ENCODE measurements at places on chromosomes 16 and 17.

DNA sequence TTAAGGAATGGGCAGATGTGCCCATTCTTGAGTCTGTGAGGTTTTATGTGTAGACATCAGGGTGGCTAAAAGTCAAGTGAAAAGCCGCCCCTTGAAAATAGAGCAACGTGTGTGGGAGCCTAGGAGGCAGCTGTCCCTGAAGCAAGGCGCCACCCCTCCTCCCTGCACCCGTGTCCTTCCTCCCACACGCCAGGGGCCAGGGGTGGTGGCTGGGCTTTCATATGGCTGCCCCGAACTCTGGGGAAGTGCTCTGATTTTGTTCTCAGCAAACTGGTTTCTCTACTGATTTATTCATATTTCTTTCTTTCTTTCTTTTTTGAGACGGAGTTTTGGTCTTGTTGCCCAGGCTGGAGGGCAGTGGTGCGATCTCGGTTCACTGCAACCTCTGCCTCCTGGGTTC, 4.7 kb downstream of the ZNF750 start:
- DNase-seq = no peak

GRCh38 chr16:17668386-17668785, 197.6 kb upstream of the XYLT1 start:
- DNase-seq = no peak

GRCh38 chr16:86039606-86040005, 140.6 kb downstream of the IRF8 start:
- DNase-seq = no peak

- peak; percentile 33 for DNase-seq
Observed at GRCh38 chr17:55348749-55349354, 72.8 kb downstream of the MMD start.

DNA sequence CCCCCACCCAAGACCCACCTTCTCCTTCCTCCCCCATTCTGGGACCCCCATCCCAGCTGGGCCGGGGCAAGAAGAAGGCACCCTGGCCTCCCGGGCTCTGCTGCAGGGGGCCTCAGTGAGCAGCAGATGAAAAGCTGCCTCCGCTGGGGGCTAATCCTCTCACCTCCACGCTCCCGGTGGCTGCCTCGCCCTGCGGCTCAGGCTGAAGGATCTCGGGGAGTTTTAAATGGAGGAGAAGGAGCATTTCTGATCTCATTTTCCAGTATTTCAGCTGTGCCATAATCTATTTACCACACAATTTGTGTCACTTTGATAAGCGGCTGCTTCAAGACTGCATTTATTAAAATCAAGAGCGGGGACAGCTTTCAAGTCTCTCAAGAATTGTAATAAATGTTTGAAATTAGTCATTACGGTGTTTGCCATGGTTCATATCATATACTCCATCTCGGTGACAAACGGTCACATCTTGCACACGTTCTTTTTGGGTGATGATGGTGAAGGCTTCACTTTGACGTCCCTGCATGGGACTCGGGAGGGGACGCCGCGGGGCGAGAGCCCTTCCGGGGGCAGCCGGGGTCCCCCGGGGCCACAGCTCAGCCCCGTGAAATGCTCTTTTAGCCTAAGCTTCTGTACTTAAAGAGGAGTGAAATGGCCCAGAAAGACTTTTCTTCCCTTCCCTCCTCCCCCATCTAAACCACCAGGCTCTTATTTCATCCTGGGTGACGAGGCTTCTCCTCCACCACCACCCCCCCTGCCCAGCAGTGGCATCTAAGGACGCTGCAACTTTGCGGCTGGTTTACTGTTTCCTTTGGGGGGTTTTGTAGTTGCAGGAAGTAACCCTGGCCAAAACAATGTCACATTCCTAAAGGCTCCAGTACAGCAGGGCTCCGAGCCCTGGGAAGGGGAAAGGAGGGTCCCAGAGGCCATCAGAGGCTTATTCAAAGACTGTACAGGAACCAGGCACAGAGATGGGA, 313.1 kb upstream of the TNRC6C start:
- DNase-seq = no peak

- DNase-seq = no peak
Observed at GRCh38 chr17:28466521-28467048, 6.9 kb upstream of the SLC13A2 start.

GRCh38 chr17:13609941-13610340, 8.2 kb upstream of the HS3ST3A1 start:
- DNase-seq = no peak

DNA sequence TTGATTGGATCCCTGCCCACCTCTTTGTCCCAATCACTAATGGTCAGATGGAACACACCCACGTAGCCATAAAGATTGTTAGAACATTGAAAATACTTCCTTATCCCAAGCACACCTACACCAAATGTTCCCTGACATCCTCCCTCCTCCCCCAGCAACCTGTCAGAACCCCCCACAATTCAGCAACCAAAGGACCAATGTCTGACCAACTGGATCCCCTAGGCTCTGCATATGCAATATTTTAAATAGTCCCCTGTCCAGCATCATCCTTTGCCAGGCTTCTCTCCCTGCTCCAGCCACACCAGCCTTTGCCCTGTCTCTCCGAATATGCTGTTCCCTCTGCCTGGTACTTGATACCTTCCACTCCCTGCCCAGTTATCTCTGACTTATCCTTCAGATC, 54.9 kb upstream of the CES5A start:
- DNase-seq = no peak

DNA sequence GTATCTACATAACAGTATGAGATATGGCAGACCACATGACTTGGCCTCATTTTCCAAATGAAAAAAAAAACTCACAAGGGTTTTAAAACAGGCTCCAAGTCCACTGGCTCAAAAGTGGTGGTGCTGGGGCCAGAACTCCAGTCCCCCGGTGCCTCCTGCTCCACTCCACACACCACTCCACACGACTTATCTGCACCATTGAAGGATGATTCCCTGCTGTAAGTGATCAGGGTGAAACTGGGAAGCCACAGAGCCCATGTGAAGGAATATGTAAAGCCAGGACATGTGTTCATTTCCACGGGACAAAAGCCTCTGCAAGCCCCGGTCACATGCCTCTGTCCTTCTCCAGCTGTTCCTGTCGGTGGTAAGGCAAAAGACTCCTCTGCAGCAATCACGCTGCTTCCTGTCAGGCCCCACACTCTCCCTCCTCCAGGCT, 97.2 kb downstream of the ZNF18 start:
- DNase-seq = no peak

GRCh38 chr17:77218902-77219301, 78.1 kb downstream of the SEC14L1 start:
- DNase-seq = no peak

DNA sequence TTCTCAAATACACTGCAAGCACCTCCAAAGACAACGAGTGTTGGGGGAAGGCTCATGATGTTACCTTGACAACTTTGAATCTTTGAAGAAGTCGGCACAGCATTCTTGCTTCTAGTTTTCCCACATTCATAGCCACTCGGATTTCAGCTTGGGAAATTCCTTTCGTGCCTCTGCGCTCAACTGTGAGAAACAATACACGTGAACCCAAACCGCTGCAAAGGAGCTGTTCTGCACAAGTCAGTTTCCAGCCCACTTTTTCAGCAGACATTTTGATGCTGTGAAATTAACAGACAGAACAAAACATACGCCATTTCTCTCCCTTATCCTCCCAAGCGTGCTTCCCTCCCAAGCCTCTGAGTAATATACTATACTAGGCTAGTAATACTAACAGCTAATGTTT, 41.2 kb downstream of the GTF3C1 start:
- no peak for DNase-seq

DNA sequence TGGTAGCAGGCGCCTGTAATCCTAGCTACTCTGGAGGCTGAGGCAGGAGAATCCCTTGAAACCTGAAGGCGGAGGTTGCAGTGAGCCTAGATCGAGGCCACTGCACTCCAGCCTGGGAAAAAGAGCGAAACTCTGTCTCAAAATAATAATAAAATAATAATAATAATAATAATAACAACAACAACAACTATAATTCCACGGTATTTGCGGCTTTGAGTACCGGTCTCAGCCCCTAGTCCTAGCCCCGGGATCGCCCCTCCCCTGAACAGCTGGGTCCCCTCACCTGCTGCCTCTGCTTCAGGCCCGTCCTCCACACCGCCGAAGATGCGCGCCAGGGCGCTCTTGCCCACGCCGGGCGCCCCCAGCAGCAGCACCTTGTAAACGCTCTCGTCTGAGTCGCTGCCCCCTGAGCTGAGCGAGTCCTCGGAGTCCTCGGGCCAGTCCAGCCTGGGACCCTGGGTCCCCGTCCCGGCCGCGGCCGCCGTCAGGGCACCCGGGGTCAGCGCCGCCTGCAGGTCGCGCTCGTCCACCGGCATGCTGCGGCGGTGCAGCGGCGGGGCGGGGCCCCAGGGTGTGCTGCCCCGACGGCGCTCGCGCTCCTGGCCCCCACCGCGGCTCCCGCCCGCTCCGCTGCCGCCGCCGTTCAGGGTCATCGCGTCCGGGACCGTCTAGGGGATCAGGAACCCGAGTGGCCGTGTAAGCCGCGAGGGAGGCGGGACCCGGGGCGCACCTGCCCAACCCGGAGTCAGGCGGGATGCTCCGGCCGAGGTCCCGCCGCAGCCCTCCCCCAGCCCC, 611 bp downstream of the RRAD start:
- no peak for DNase-seq

DNA sequence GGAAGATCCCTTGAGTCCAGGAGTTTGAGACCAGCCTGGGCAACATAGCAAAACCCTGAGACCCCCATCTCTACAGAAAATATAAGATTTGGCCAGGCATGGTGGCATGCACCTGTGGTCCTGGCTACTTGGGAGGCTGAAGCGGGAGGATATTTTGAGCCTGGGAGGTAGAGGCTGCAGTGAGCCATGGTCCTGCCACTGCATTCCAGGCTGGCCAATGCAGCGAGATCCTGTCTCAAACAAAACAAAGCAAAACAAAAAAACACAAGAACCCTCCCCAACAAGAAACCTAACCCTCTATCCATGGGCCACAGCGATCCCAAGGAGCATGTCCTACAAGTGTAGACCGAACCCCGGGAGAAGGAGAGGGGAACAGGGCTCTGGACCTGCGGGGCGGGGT, 133.3 kb downstream of the MGAT5B start:
- no peak for DNase-seq

- no peak for DNase-seq
Observed at GRCh38 chr16:85321509-85322271, 209.4 kb upstream of the CIBAR2 start.

DNA sequence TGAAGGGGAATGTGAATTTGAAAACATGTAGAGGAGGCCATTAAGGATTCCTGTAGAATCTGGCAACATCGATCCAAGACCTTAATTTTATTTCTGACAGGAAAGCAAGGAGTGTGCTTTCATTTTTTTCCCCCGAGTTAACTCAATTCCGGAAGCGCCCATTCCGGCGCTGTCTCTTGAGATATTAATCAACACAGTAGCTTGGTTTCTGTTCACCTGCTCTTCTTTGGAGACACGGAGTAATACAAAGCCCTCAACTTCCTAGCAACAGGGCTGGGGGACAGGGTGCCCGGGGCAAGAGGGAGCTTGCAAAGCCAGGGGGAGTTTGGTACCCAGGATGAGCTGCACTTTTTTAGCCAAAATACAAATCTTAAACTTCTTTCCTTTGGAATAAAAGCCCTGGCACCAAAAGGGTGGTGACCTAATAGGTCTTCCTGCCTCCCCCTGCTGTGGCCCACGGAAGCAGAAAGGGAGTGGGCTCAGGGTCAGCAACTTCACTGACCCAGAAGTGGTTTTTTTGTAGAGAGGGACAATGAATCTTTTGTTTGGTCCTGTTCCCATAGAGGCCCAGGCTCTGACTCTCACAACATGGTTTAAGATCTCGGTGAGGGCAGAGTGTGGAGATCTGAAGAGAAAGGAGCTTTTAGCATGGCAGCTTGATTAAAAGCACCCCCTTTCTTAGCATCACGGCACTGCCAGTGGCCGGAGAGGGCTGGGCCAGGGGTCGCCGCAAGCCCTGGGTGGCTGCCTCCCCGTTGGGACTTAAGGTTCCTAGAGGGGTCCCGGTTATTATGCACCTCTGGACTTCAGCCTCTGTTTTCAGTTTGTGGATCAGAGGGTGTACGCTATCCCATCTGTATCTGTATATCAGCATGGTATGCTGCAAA, 207.3 kb downstream of the CCDC182 start:
- no peak for DNase-seq

DNA sequence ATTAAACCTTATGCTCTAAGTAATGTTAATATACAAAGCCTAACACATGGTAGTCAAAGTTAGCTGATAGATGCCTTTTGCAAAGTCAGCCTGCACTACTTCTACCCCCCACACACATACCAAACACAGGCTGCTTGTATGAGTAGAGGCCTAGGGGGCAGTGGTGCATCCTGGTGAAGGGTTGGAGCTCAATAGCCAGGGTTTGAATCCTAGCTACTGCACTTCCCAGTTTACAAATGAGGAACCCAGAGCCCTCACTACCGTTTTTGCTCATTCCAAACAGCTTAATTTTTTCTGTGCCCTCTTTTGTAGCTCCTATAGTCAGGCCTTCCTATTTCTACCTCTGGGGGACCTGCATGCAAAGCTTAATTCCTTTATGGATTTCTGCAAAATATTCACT, 18.9 kb upstream of the HYDIN start:
- no peak for DNase-seq

- no peak for DNase-seq
Observed at GRCh38 chr17:67139784-67140665, 95.7 kb downstream of the CACNG1 start.

DNA sequence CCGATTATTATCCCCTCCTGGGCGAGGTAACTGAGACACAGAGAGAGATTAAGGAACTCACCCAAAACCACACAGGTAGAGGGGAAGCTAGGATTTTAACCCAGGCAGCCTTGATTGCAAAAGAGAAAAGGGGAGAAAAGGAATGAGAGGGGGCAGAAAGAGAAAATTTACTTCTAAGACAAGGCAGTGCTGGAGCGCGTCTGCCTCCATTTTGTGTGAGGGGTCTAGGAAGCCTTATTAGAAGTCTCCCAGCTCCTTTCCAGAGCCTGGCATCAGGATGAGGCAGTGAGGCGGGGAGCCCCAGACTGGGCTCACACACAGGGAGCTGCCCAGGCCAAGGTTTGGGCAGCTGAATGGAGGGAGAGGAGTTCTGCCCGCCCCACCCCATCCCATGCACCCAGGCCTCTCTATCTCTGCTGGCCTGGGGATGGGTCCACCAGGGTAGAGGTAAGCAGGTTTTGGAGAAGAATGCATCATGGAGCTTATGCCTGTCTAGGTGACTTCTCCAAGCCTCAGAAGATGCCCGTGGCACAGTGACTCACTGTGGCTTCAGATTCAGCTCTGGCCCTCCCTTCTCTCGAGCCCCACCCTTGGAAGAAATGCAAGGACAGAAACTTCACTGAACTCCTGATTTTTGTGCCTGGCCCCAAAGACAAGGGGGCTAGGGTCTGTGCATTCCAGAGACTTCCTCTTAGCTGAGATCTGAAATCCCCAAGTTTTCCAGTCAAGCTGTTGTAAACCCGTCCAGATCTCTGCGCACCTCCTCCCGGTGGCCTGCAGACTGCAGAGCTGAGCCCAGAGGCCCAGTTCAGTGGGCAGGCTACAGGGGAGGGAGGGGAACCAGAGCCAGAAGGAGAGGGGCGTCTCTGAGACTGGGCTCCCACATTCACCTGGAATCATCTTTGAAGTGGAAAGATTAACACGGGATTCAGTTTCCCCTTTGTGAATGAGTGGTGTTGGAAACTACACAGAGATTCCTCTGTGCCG, 95.1 kb upstream of the CDH5 start:
- no peak for DNase-seq

- no peak for DNase-seq
Observed at GRCh38 chr16:27334838-27335237, 21.1 kb downstream of the IL4R start.

GRCh38 chr16:17330044-17330443, 140.7 kb downstream of the XYLT1 start:
- no peak for DNase-seq

GRCh38 chr16:4505356-4506147, 29.4 kb downstream of the HMOX2 start:
- no peak for DNase-seq

- no peak for DNase-seq
Observed at GRCh38 chr17:77786740-77787505, 171.6 kb upstream of the TNRC6C start.

Measured in NCI-H345 (cell line).